ENCODE measurements at places on chromosomes 4 and X. TPM values are rescaled to one million over a fixed set of nuclear protein-coding genes. Genes with fewer than 3 reads are reported as not detected.

The COX7B2 gene
- polyA plus RNA-seq = not detected

The ANKRD50 gene
- 7.0 TPM for polyA plus RNA-seq

The PPP3CA gene
- polyA plus RNA-seq = 28.7 TPM

The BCOR gene
- 41.6 TPM for polyA plus RNA-seq

The EFHC2 gene
- polyA plus RNA-seq = 0.29 TPM

DNA sequence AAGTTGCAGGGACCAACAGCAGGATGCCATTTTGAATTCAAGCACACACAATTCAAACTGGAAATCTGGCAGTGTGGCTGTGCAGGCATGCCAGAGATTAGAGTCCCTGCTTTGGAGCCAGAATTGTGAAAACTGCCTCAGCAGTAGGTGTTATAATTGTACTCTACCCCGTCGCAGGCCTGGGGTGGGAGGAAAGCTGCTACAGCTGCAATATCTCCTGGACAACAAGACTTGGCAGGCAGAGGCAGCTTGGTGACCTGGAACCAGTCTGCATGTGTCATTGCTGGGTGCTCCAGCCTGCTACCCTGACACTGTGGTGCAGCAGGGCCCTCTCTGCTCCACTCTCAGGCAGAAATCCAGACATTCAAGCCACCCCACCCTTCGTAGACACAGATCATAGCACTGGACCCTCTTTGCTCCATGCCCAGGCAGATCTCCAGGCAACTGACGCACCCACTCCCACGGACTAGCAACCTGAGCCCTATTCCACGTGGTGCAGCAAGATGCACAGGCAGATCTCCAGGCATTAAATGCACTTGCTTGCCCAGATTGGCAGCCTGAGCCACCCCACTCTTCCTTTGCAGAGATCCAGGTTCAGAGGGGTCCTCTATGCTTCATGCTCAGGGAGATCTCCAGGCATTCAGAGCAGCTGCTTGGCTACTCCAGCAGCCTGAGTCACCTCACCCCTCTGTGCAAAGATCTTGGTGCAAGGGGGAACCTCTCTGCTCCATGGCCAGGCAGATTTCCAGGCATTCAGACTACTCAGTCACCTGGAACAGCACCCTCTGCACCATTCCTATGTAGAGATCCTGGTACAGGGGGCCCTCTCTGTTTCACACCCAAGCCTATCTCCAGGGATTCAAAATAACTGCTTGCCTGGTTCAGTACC, 140.5 kb downstream of the LRBA start:
- peak; percentile 3 for DNase-seq

DNA sequence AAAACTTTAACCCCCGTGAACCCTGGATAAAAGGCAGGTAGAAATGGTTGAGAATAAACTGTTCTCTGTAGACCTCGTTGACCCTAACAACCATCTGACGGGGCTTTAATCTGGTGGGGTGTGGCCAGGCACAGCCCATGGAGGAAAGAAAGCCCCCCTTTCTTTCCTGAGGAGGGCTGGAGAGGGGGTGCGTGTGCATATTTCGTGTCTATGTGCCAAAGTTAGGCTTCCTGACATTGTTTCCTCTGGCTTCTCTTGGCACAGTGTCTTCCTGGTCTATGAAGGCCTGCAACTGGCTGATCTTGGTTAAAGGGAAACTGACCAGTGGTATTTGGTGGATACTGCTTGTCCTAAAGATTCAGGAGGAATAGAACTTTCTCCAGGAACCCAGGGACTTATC, 97.1 kb downstream of the MGST2 start:
- DNase-seq = no peak

GRCh38 chr4:147737623-147738022, 5.7 kb downstream of the ARHGAP10 start:
- no peak for DNase-seq

DNA sequence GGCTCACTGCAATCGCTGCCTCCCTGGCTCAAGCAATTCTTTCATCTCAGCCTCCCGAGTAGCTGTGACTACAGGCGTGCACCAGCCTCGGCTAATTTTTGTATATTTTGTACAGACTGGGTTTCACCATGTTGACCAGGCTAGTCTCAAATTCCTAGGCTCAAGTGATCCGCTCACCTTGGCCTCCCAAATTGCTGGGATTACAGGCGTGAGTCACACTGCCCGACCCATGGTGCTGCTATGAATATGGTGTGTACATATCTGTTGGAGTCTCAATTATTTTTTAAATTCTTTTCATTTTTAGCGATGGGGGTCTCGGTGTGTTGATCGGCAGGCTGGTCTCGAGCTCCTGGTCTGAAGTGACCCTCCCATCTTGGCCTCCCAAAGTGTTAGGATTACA, 78.0 kb upstream of the PRKX start:
- DNase-seq = no peak

GRCh38 chrX:4831574-4831973, 1118.1 kb upstream of the PRKX start:
- no peak for DNase-seq

DNA sequence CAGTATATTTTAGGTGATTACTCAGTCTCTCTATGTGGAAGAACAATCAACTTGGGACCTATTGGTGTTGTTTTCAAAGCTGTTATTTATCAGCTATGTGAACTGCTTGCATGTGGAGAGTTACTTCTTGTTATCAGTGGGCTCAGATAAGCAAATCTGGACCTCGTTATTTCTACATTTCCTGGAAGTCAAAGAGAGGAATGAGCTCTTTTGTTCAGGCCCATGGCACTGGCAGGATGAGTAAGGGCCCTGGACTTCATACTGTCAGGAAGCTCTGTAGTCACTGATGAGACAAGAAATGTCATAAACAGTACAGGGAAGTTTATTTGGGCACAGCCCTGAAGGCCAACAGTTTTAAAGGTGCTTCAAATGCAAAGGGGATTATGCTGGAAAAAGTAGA, 760.6 kb upstream of the EPHA5 start:
- DNase-seq = no peak

GRCh38 chrX:130497531-130497930, 95.7 kb downstream of the RBMX2 start:
- peak; percentile 34 for DNase-seq

GRCh38 chrX:77691916-77692315, 94.1 kb downstream of the ATRX start:
- no peak for DNase-seq

DNA sequence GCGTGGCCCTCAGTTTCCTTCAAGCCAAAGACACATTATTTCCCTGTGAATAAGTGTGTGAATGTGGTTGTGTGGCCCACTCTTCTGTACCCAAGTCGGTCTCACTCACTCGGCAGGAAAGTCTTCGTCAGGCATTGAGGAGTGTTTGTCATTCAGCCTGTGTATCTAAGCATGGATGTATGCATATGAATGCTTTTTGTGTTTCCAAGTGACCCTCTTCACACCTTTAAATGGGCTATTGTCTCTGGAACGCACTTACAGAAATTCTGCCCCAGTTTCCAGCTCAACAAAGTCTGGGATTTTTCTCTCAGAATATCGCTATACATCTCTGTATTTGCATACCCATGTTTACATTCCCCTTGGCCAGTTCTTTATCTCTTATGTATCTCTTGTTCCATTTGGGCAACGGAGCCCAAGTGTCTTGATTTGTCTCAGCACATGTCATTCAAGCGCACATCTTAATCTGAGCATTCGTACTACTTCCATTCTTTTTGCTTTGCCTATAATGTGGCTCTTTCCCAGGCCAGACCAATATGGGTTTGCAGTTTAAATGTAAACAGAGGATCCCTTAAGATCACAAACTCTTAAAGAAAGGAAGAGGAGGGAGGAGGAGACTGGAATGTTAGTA, 4.8 kb downstream of the BCOR start:
- DNase-seq = no peak

DNA sequence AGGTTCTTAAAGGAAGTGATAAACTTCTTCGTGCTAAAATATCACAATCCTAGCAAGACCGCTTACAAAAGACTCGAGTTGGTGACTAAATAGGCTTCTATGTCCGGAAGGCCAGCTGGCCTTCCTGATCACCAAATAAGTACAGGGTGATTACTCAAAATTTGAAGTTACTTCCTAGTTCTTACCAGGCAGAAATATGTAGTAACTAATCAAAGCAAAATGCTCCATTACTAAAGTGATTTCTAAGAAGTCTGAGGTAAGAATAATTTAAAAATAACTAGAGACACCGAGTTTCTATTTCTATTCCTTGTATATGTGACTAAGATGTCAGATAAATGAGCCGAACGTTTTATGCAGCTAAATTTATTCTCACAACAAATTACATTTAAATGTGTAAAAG, 62.2 kb downstream of the NSUN7 start:
- no peak for DNase-seq

- DNase-seq = peak; percentile 81
Measured at GRCh38 chr4:112379306-112379705, 82.1 kb downstream of the ALPK1 start.

DNA sequence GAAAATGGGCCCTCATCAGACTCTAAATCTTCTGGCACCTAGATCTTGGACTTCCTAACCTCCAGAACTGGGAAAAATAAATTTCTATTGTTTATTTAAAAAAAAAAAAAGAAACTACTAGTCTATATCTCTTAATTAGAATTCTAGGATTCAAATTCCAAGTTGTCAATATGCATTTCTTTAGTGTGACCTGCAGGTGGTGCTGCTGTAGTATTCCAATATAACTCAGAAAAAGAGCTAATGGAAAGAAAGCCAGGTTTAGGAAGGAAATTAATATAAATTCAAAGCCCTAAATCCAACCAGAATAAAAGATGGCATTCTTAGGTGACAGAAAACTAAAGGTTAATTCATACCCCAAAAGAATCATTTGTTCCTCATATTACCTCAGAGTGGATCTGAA, 80.0 kb upstream of the NALF2 start:
- peak; percentile 7 for DNase-seq

- no peak for DNase-seq
Measured at GRCh38 chrX:109672239-109672638, 47.3 kb upstream of the KCNE5 start.

All from brain (organoid and tissue), 16 donors.